Osteocyte (in vitro differentiated cells): ENCODE measurements at places on chromosomes 7 and 10. TPM values are rescaled to one million over a fixed set of nuclear protein-coding genes. Genes with fewer than 3 reads are reported as not detected.
A peak's percentile ranks its signal among the peaks of the same experiment; 100 is the strongest.

FLNC gene
- 26.9 and 28.6 TPM in 2 replicates for total RNA-seq

CC2D2B gene
- total RNA-seq: 0.46 TPM in 1 of 2 replicates, not detected in the other

TRIL gene
- total RNA-seq: 3.5 and 4.0 TPM in 2 replicates

DNA sequence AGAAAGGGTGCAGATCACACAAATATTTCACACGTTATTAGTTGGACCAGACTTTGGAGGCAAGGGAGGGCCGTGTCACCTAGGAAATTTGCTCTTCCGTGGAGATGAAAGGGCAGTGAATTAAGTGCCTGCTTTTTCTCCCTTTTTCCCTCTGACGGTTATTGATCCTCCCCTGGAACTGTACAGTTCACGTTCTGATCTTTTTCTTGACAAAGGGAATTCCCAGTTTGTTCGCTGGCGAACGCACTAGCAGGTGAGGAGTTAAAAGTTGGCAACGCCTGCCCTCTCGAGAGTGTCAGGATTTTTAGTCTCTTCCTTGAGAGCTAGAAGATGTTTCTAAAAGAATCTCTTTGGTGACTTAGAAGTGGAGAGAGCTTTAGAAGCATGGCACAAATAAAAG lies 111.5 kb downstream of the TCF7L2 start:
- no peaks in the 10 kb centered on the region for H3K4me1 ChIP-seq
- no peak overlapping the region for H3K27ac ChIP-seq
- peak overlapping the region; percentile 8 for H3K4me3 ChIP-seq
- peaks cover 14% of the 10 kb centered on the region for H3K36me3 ChIP-seq
- no peak for DNase-seq

- no peaks in the 10 kb centered on the region for H3K36me3 ChIP-seq
- no peak for DNase-seq
- no peak overlapping the region for H3K4me3 ChIP-seq
- peaks cover 2% of the 10 kb centered on the region for H3K27me3 ChIP-seq
These were observed 21.8 kb upstream of the EIF5AL1 start for GRCh38 chr10:79490400-79491142.

DNA sequence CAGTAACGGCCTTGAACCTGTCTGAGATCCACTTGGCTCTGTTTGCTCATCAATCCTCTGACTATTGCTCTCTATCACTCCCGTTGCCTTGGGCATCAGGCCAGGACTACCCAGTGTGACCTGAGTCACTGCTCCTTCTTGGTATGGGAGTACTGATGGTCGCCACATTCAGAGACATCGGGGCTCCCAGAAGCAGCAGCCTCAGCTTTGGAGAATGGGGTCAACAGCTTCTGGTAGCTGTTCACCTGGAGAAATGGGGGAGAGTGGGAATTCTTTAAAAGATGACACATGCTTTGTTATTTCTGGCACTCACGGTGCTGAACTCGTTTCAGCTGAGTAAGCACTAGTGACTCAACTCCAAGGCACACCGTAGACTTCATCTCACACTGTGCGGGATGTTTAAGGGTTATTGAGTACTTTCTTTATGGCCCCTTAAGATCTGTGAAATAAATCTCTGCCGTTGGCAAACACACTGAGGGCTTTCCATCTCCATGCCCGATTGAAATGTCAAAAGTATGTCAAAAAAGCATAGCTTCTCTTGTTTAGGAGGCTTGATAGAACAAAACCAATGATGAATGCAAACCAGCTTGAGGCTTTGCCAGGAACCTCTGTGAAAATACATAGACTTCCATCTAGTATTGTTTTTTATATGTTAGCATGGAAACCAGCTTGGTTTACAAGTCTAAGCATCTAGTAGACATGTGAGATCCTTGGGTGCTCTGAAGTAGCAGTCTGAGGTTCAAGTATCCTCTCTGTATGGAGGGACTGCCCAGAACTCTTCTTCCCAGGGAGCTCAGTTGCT lies 333.1 kb downstream of the CXCL12 start:
- H3K36me3 ChIP-seq: no peaks in the 10 kb centered on the region
- no peak overlapping the region for H3K27ac ChIP-seq
- peaks cover 12% of the 10 kb centered on the region for H3K27me3 ChIP-seq
